Stimulated activated CD4-positive, alpha-beta T cell treated with anti-CD3 and anti-CD28 coated beads, Interleukin-1b, Interleukin-23, amount 100 ng/mL, for 1 hour (primary cell): ENCODE measurements at places on chromosomes 13 and 19.

DNA sequence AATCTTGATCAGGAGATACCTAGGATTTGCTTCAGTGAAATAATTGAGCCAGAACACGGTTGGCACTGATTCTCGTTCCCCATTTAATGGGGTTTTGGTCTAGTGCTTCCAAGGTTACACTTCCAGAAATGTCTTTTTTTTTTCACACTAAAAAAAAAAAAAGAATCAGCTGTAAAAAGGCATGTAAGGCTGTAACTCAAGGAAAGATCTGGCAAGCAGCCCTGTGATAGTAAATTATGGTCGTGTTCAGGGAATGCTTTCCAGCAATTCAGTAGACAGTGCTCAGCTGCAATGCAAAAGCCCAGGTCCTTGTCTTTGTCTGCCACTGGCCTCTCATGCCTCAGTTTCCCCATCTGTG is 27.2 kb upstream of the NDUFS7 start:
- DNase-seq = no peak

GRCh38 chr13:51282322-51282721 is 57.2 kb upstream of the SERPINE3 start:
- DNase-seq = no peak

- DNase-seq = no peak
Observed at GRCh38 chr13:82822935-82823334, 1059.3 kb downstream of the SLITRK1 start.

DNA sequence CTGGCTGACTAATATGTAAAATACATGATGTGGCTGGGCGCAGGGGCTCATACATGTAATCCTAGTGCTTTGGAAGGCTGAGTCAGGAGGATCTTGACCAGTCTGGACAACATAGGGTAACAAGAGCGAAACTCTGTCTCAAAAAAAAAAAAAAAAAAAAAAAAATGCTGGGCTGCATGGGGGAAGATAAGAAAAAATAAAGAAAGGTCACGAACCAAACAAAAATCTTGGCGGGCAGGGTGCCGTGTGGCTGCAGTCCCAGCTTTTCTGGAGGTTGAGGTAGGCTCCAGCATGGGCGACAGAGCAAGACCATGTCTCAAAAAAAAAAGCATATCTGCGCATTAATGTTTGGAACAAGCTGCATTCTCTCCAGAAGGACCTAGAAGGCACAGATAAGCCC is 8.7 kb downstream of the RNASEH2A start:
- no peak for DNase-seq

GRCh38 chr13:47299304-47299703 is 402.5 kb upstream of the HTR2A start:
- no peak for DNase-seq

DNA sequence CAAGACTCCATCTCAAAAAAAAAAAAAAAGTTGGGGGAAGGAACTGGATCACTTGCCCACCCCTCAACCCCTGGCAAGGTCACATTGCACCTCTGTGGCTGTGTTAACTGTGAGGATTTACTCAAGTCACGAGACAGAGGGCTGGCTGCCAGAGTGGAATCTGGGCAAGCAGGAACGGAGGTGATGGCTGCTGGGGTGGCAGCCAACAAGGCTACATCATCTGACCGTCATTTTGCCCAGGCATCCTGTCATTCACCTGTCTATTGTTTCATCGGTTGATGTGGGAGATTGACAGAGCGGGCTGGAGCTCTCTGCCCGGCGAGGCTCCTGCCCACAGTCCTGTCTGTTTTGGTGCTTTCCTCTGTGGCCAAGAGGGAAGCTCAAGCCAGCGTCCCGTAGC is 75.7 kb downstream of the DPF1 start:
- DNase-seq = no peak

DNA sequence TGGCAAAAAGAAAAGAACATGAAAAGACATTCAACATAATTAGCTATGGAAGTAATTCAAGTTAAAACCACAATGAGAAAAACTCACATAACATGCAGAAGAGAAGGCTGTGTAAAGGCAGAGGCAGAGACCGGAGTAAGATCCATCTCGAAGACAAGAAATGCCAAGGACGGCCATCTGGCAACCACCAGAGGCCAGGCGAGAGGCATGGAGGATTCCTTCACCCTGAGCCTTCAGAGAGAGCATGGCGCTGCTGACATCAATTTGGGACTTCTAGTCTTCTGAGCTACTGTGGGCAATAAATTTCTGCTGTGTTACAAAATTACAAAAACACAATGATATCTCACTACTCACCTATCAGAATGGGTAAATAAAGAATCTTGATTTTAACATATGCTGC is 381.0 kb downstream of the TSHZ3 start:
- no peak for DNase-seq

DNA sequence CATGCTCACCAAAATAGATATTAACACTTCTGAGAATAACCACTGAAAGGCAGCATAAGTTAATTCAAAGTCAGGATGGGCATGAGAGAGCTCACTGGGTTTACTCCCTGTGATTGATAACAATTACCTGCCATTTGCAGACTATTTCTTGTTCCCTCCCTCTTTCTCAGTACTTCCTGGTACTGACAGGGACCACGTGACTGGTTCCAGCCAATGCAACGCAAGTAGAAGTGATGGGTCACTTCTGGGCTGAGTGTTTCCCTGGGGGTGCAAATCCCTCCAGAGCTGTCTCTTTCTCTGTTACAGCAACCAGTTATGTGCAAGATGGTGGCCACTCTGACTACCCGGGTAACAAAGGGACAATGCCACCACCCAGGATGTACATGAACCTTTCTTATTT is 118.8 kb downstream of the EFNB2 start:
- no peak for DNase-seq

- no peak for DNase-seq
Observed at GRCh38 chr13:91368101-91368500, 20.6 kb downstream of the MIR17HG start.

DNA sequence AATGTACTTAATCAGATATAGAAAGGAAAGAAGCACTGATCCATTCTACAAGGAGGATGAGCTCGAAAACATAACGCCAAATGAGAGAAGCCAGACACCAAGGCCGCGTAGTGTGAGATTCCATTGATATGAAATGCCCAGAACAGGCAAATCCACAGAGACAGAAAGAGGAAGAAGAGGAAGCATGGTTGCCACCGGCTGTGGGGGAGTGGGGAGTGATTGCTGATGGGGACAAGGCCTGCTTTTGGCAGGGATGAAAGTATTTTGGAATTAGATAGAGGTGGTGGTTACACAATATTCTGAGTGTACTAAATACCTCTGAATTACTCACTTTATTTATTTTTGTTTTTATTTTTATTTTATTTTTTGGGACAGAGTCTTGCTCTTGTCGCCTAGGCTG is 50.2 kb upstream of the KLF2 start:
- DNase-seq = no peak

DNA sequence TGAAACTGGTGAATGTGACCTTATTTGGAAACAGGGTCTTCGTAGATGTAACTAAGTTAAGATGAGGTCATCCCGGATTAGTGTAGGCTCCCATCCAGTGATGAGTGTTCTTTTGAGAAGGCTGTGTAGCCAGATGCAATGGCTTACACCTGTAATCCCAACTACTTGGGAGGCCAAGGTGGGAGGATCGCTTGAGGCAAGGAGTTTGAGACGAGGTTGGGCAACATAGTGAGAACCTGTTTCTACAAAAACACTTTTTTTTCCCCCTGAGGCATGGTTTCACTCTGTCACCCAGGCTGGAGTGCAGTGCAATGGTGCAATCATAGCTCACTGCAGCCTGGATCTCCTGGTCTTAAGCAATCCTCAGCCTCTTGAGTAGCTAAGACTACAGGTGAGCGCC is 36.4 kb downstream of the FBN3 start:
- DNase-seq = no peak

DNA sequence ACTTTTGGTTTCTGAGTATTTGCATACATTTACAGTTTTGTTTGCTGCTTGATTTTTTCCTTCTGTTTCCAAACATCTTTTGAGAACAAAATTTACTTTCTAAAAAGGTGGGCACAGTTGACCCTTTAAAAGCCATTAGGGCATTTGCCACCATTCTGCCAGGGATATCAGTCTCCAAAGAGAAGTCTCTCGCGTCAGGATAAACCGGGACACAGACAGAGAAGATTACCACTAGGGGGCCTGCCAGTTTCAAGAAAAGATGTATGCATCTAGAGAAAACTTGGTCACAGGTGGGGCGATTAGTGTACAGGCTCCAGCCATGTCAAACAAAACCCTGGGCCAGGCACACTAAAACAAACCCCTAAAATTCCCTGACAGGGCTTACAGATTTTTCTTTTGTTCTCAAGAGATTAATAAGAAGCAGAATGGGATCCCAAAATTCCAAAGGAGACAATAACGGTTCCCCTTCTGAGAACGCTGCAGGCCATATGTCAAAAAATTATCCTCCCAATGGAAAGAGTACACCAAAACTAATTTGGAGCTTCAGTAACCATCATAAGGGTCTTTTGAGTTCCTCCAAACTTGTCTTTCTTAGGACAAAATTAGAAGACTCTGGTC is 10.7 kb upstream of the PABPC3 start:
- DNase-seq = no peak

GRCh38 chr13:110505594-110505993 is 55.9 kb downstream of the RAB20 start:
- DNase-seq = no peak

DNA sequence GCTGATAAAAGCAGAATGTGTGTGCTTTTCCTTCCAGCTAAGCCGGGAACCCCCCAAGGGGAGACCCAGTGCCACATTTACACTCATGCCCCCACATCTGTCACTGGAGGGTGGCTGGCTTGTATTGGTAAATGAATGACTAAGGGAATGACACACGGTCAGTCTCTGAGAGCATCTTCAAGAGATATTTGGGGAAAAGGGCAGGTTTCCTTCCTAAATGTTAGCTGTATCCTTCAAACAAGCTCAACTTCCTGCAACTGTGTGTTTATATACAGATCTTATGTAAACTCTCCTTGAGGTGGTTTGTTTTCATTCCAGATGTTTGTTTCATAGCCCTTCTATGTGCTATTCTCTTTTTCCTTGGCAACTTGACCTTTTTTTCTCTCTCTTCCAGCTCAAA is 192.6 kb downstream of the COL4A1 start:
- DNase-seq = no peak

DNA sequence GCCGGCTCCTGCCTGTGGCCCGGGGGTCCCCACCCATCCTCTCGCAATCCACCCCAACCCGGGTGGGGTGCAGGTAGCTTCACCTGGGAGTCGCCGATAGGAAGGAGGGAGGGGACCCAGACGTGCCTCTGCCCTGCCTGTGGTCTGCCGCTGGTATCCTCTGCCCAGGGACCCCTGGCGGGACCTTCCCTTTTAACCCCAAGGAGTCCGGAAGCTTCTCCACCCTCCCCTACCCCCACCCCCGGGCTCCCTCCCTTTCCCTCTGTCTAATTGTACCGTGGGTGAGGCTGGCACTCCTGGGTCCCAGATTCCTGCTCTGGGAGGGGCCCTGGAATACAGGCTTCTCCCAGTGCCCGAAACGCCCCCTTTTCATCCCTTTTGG is at the start of gene KLK10:
Gene KLK10 (minus strand): TSS at position 166 of the 382 bp plus-strand sequence. CDS start 579 bp downstream, outside the sequence.
- no peak for DNase-seq

GRCh38 chr13:21549633-21550032 is 54.3 kb downstream of the MICU2 start:
- no peak for DNase-seq

DNA sequence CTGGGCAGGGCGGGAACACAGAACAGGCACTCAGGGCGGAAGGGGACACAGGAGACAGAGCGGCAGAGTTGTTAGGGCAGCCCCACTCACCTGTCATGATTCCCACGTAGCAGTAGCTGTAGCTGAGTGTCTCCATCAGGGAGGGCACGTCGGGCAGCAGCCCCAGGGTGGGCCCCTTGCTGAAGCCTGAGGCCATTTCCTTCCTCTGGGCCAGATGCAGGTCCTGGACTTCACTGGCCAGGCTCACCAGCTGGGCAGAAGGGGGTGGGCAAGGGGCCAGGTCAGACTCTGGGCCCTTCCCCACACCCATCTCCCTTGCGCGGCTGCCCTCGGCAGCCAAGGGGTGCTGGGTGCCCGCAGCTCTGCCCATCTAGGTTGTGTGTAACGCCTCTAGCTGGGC is 5.9 kb downstream of the MBOAT7 start:
- no peak for DNase-seq

DNA sequence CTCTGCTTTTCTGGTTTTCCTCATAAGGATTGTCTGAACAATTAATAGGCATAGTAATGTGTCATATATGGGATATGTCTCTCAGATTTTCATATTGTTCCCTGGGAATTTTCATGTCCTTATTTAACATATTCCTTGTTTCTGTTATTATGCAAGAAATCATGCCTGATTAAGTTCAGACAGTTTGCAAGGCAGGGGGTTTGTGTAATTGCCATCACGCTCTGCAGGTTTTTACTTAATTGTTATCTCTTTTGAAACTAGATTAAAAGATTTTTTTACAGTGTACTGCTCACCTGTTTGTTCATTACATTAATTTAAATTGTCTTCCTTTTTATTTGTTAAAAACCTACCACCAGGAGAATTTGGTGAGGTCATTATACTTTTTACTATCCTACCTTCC is 1253.2 kb upstream of the PRR20A start:
- DNase-seq = no peak

DNA sequence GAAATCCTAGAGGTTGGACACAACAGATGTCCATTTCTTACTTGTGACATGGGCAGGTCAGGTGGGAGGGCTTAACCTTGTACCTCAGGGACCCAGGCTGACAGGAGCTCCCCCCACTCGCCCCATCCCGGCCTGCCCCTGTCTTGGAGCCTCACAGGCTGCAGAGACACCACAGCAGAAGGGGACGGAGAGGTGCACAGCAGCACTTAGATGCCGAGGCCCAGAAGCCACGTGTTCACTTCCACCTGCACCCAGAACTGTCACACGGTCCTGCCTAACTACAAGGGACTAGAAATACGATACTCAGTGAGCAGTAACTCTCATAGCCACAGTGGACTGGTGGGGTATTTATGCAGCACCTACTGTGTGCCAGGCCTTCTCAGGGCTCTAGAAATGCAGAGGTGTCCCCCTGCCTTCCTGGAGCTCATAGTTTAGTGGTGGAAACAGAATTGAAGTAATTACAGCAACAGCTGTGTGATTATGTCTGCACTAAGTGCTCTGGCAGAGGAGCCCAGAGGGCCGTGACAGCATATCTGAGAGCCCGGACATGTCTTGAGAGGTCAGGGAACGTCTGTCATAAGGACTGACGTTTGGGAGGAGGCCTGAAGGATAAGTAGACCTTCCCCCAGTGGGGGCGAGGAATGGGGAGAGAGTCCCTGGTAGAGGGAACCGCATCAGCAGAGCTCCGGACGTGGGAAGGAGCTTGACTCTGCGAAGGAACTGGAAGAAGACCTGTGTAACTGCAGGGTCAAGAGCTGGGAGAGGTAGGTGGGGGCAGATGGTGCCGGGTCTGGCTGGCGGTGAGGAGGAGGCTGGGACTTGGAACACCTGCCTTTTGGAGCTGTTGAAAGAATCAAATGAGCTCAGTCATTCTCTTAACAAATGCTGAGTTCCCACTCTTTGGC is 130.0 kb downstream of the SIPA1L3 start:
- DNase-seq = no peak

GRCh38 chr19:47247308-47247990 is 8.9 kb upstream of the CCDC9 start:
- DNase-seq = no peak

GRCh38 chr13:28411831-28412353 is 83.0 kb downstream of the FLT1 start:
- no peak for DNase-seq
